Mesangial cell (primary cell): ENCODE measurements at places on chromosomes 7 and 10. TPM values are rescaled to one million over a fixed set of nuclear protein-coding genes. Genes with fewer than 3 reads are reported as not detected.

The ZNF777 gene
- 10.9 and 12.7 TPM in 2 replicates for total RNA-seq

The ASIC3 gene
- 0.38 TPM in 1 of 2 replicates, not detected in the other for total RNA-seq

The PRRT4 gene
- 0.13 TPM in 1 of 2 replicates, not detected in the other for total RNA-seq

The FFAR4 gene
- total RNA-seq: not detected in 2 replicates

The FGFBP3 gene
- 0.33 and 0.38 TPM in 2 replicates for total RNA-seq

The C10orf105 gene
- total RNA-seq: not detected in 2 replicates

The LRRN3 gene
- 0.33 and 1.9 TPM in 2 replicates for total RNA-seq

The FAM241B gene
- total RNA-seq: 3.9 and 6.1 TPM in 2 replicates

The TMEM140 gene
- 0.33 and 2.0 TPM in 2 replicates for total RNA-seq

The CNNM1 gene
- total RNA-seq: 0.16 and 0.63 TPM in 2 replicates

The HACD1 gene
- 26.9 and 36.3 TPM in 2 replicates for total RNA-seq

The DGKB gene
- total RNA-seq: not detected in 2 replicates

The BTBD16 gene
- total RNA-seq: 1.4 TPM in 1 of 2 replicates, not detected in the other

The SKIDA1 gene
- 2.1 and 3.3 TPM in 2 replicates for total RNA-seq

The SCART1 gene
- under 0.01 and 1.4 TPM in 2 replicates for total RNA-seq

The KIAA1549 gene
- 5.4 and 7.0 TPM in 2 replicates for total RNA-seq

The CFAP69 gene
- 0.65 and 1.6 TPM in 2 replicates for total RNA-seq

The NUTM2D gene
- 0.81 and 7.0 TPM in 2 replicates for total RNA-seq
